ENCODE measurements at places on chromosomes 6 and 20. TPM values are rescaled to one million over a fixed set of nuclear protein-coding genes. Genes with fewer than 3 reads are reported as not detected.
A peak's percentile ranks its signal among the peaks of the same experiment; 100 is the strongest.

The ULBP2 gene
- total RNA-seq: 0.38 TPM

DNA sequence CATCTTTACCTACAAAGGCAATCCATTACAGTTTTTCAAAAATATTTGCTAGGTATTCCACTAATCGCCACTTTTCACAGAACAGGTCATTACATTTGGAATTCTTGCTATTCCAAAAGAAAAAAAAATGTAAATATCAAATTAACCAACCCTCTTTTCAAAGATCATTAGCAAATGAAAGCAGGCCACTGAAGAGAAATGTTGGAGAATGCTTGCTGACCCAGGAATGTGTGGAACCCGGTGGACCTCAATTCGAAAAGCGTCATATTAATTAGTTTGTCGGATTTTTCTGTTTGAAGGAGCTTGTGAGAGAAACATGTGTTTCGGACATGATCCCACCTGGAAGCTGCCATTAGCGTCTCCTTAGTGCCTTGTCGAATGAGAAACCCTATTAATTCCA is 27.9 kb upstream of the SERPINB9 start:
- DNase-seq: no peak

GRCh38 chr6:71488186-71488585 is 199.6 kb downstream of the OGFRL1 start:
- no peak for DNase-seq

The PROKR2 gene
- total RNA-seq: not detected

DNA sequence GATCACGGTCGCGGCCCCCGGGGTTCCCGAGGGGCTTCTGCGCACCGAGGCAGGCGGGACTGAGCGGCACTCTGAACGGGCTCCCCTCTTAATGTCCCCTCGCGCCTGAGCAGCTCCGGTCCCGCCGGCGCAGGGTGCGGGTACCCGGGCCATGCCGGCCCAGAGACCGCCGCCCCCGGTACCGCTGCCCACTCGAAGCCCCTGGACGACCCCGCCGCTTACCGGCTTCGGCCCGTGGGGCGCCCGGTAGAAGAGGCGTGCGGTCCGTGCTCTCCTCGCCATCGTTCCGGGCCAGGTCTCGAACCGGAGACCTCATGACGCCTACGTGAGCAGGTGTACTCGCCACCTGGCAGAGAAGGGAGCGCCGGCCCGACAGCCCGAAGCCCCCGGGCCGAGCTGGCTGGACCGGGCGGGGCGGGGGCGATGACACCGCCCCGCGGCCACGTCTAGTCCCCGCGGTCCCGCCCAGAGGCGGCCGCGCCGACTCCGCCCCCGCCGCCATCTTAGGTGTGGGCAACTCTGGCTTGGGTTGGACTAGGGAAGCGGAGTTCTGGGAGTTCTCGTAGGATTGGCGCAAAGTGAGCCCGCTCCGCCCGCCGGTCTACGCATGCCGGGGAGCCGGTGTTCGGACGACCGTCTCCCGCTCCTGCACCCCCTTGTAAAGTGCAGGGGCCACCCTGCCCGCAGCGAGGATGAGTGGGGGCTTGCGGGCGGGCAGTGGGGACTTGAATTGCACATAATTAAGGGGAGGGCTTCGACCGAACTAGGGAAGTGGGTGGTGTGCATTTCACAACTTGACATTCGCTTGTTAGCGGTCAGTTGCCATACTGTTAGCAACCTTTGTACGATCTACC is at the start of gene SLC17A5:
Gene SLC17A5, minus strand, starts transcription at position 422 of the 854 bp plus-strand sequence. Its CDS starts 106 bp downstream, at position 316.
- DNase-seq: peak; percentile 92

The SLC22A3 gene
- total RNA-seq: not detected

DNA sequence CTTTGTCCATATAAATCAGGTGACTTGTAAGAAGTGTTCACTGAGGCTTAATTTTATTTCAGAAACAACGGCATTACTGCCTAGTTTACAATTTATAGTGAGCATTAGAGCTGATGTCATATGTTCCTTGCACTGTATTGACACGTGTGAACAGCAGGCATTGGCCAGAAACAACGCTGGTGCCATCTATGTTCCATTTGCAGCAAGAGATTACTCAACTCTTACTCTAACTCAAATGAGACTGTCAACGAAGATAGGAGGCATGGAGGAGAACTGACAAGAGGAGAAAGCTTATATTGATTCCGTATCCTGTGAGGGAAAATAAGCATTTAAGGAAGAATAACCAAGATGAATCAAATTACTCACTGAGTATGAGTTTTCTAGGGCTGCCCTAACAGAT is 48.4 kb downstream of the MTFR2 start:
- no peak for DNase-seq

The GNRH2 gene
- total RNA-seq: 0.85 TPM

- no peak for DNase-seq
These were observed 1366.8 kb downstream of the EPHA7 start for GRCh38 chr6:92052513-92052912.

The FERMT1 gene
- 0.09 TPM for total RNA-seq

The RAE1 gene
- 42.9 TPM for total RNA-seq

DNA sequence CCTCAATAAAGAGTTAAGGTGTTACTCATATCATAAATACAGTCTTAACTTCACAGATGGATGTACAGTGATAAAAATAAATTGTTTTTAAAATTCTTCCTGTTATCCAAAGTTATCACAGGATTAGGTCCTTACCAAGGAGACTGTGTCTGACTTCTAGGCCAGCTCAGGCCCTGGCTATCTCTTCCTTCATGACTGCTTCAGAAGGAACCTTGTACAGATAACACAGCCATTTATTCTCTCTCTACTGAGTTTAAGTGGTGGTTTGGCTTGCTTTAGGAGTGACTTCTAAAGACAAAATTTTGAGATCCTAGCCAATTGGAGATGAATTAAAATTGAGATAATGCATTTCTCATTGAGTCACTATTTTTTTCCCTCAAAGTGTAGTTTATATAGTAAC is 40.8 kb upstream of the RNF182 start:
- no peak for DNase-seq

The ADGRG6 gene
- 1.3 TPM for total RNA-seq

- DNase-seq: no peak
These were observed 6.4 kb upstream of the FAM217A start for GRCh38 chr6:4085332-4085700.

The PTGIS gene
- 1.5 TPM for total RNA-seq

The ABHD16B gene
- not detected for total RNA-seq

DNA sequence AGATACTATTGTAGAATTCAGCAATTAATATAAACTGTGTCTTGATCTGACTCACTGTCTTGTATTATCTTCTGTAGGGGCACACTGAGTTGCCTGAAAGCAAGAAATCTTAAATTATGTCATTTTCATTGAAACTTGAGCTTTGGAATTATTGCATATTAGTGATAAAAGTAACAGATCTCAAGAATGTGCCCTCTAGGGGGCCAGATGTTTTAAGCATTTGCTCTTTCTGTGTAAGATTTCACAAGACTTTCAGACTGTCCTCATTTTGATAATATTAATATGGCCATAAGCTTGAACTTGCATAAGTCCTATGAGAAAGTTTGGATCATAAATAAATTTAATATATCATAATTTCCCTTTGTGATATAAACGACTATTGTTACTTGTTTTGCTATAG is 55.5 kb upstream of the MYO6 start:
- DNase-seq: no peak

GRCh38 chr6:6891125-6891721 is 216.5 kb upstream of the RREB1 start:
- DNase-seq: no peak

DNA sequence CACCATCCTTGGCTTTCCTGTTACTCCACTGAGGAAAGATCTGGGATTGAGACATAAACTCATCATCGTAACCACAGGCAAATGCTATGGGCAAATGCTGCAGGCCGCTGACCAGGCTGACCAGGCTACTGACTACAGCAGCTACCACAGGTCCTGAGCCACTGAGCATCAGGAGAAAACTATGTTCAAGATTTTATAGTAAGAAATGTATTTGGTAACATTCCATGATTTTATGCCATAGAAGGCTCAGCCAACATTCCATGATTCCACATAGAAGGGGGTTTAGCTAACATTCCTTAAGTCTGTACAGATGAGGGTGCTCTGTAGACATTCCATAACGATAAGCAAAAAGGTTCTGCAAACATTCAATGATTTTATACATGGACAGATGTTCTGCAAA is 16.1 kb upstream of the B4GALT5 start:
- no peak for DNase-seq

- peak; percentile 69 for DNase-seq
These were observed 421.3 kb downstream of the PREX1 start for GRCh38 chr20:48406498-48406897.

The FAXC gene
- not detected for total RNA-seq

GRCh38 chr6:164401871-164402270 is 907.5 kb downstream of the C6orf118 start:
- DNase-seq: no peak

The PTCRA gene
- not detected for total RNA-seq

DNA sequence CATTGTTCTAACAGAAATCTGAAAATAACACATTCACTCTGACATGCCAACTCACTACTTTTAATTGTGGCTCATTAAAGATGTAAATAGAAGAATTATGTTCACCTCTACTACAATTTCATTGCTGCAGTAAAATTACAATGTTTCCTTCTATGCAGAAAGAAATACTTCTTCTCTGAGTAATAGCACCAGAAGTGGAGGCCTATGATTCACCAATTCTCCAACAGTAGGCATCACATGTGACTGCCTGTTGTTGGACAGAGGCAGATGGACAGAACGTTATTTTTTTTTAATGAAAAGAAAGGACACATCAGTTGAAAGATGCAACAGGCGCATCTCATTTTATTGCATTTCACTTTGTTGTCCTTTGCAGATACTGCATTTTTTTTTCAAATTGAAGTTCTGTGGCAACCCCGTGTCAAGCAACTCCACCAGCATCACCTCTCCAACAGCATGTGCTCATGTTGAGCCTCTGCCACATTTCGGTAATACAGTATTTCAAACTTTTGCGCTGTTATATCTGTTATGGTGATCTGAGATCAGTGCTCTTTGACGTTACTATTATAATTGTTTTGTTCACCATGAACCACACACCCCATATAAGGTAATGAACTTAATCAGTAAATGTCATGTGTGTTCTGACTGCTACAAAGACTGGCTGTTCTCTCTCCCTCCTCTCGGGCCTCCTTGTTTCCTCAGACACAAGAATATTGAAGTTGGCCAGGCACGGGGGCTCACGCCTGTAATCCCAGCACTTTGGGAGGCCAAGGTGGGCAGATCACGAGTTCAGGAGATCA is 121.4 kb downstream of the ATXN1 start:
- DNase-seq: no peak

- peak; percentile 58 for DNase-seq
These were observed 4.8 kb downstream of the F13A1 start for GRCh38 chr6:6315660-6316059.

DNA sequence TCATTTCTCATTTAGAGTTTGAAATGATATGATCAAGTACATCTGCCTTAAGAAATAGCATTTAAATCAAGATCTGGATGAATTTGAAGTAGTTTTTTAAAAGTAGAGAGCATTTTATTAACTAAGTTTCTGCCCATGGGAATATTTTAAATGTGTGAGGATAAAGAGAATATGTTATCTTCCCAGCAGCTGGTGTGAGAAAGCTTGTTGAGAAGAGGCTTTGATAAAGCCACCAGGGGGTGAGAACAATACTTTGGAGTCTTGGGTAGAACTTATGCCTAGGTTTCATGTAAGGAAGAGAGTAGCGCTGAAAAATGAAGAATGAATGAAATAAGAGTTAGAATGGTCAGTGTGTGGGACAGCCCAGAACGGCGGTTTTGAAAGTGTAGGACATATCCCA is 190.2 kb downstream of the GRM1 start:
- DNase-seq: no peak

GRCh38 chr20:38061109-38061508 is 27.6 kb downstream of the RPRD1B start:
- DNase-seq: no peak

DNA sequence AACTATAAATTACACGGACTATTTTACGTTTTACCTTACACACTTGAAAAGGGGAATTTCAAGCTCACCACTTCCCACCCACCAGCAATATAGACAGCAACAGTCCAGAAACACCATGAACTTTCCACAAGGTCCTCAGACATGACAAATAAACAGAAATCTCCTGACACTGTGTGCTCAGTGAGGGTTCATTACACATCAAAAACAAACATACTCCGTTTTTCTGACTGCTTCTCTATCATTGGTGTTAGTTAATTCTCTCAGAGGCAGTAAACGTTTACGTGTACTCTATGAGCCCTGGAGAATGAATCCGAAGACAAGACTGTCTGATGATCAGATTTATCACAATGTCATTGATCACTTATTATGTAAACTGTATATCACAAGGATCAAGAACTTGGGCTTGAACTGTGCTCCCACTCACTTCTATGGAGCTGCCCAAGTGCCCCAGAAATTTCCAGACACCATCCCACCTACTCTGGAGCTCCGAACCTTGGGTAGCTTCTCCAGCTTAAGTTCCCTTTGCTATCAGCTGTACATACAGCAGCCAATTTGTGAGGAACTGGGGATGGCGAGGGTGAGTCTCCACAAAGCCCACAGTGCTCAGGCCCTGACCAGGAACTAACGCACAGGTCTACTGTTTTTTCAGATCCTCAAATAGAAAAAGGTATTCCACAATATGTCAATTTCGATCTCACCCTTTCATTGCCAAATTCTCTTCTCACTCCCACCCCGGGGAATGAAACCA is 86.0 kb downstream of the ALDH8A1 start:
- DNase-seq: no peak

The MCHR2 gene
- not detected for total RNA-seq

The SPTLC3 gene
- 0.72 TPM for total RNA-seq

The PTPRA gene
- 42.0 TPM for total RNA-seq

The RIOK1 gene
- 50.0 TPM for total RNA-seq

GRCh38 chr6:152472325-152472724 is 164.8 kb downstream of the SYNE1 start:
- DNase-seq: no peak

GRCh38 chr6:118581489-118581959 is 33.4 kb downstream of the PLN start:
- DNase-seq: no peak

DNA sequence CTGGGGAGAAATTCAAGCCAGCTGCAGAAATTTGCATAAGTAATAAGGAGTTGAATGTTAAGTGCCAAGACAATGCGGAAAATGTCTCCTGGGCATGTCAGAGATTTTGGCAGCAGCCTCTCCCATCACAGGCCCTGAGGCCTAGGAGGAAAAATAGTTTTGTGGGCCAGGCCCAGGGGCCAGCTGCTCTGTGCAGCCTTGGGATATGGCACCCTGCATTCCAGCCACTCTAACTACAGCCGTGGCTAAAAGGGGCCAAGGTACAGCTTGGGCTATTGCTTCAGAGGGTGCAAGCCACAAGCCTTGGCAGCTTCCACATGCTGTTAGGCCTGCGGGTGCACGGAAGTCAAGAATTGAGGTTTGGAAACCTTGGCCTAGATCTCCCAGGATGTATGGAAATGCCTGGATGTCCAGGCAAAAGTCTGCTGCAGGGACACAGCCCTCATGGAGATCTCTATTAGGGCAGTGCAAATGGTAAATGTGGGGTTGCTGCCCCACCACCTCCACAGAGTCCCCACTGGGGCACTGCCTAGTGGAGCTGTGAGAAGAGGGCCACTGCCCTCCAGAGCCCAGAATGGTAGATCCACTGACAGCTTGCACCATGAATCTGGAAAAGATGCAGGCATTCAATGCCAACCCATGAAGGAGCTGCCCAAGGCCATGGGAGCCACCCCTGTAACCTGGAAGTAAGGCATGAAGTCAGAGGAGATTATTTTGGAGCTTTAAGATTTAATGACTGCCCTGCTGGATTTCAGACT is 126.5 kb downstream of the DTNBP1 start:
- DNase-seq: no peak

The SLC44A4 gene
- total RNA-seq: not detected
